ENCODE measurements at places on chromosomes 16 and 17. TPM values are rescaled to one million over a fixed set of nuclear protein-coding genes. Genes with fewer than 3 reads are reported as not detected.
A peak's percentile ranks its signal among the peaks of the same experiment; 100 is the strongest.

- no peak for DNase-seq
Measured at GRCh38 chr16:87979352-87979751, 28.1 kb downstream of the BANP start.

DNA sequence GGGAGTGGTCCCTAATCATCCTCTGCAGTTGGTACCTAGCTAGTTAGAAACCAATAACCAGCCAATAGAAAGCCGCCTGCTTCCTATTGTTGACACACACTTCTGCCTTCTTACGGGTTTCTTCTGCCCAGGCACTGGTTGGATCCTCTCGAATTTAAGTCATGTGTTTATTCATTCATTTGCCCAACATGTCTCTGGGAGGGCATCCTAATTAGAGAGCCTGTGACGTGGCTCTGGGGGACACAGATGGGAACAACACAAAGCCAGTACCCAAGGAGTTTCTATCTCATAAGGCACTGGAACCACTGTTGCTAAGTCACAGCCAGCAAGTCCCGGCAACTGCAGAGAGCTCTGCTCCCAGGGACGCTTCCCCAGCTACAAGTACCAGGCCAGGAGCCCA, 300.7 kb upstream of the TNRC6C start:
- DNase-seq: no peak

- DNase-seq: no peak
Measured at GRCh38 chr17:69961501-69962145, 113.4 kb upstream of the KCNJ16 start.

DNA sequence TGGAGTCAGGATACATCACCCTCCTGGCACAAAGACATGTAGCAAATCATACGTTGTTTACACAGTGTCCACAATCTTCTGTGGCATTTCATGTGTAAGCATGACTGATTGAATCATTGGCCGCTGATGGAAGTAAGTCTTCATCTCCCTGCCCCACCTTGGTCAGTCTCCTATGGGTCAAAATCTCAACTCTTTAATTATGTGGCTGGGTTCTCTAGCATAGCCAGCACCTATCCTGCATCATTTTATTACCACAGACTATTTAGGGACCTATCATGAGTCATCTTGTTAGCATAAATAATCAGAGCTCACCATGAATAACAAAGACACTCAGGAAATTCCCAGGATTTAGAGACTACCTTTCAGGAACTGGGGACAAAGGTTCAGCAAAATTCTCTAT, 15.9 kb downstream of the TANC2 start:
- no peak for DNase-seq

DNA sequence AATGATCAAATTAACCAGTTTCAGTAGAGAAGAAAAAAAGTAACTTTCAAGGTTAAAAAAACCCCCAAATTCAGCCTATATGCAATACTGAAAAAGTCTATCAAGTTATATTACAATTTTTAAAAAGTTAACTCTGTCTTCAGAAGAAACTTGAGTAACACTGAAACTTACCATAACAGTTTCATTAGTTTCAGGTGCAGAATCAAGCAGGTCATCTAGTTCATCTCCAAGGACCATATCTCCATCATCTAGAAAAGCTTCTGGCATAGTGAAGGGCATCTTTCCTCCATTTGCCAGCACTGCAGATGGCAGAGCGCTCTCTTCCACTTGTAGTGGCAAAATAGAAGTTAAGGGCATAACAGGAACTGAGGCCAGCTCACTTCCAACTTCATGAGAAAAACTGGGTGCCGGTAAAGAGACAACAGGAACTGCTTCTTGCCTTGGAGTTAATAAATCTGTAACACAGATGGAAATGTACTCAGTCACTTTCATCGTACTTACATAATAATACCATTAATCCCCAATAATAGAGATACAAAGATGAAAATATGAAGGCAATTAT, 22.9 kb downstream of the ZC3H7A start:
- DNase-seq: no peak

DNA sequence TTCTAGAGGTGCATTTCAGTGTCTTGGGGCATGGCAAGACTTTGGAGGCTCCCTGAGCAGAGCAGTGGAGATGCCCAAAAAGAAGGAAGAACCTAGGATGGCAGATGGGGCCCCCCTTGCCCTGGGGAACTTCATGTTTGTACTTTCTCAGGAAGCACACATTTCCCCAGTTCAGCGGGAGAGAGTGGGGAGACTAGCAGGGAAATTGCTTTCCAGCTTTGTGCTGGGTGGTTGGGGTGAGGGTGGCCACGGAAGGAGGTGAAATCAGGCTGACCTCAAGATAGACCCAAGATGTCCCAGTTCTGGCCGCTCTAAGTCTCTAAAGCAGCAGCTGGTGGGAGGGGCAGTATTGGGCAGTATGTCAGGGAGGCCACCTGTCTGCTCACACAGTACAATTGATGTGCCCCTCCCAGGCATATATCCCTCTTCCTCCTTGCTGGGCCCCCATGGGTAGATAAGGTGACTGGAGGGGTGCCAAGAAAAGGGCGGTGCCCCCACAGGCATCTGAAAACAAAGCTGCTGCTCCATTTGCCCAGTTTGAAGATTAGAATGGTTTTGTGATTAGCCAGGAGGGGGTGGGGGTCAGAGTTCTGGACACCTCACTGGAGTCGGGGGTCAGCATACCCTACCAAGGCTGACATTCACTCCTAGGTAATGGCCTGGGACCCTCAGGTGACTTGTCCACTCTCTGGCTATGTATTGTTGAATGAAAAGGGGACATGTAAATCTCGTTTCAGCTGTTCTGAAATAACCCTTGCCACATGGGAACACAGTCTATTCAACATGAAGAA, 17.1 kb upstream of the NAGLU start:
- DNase-seq: no peak

DNA sequence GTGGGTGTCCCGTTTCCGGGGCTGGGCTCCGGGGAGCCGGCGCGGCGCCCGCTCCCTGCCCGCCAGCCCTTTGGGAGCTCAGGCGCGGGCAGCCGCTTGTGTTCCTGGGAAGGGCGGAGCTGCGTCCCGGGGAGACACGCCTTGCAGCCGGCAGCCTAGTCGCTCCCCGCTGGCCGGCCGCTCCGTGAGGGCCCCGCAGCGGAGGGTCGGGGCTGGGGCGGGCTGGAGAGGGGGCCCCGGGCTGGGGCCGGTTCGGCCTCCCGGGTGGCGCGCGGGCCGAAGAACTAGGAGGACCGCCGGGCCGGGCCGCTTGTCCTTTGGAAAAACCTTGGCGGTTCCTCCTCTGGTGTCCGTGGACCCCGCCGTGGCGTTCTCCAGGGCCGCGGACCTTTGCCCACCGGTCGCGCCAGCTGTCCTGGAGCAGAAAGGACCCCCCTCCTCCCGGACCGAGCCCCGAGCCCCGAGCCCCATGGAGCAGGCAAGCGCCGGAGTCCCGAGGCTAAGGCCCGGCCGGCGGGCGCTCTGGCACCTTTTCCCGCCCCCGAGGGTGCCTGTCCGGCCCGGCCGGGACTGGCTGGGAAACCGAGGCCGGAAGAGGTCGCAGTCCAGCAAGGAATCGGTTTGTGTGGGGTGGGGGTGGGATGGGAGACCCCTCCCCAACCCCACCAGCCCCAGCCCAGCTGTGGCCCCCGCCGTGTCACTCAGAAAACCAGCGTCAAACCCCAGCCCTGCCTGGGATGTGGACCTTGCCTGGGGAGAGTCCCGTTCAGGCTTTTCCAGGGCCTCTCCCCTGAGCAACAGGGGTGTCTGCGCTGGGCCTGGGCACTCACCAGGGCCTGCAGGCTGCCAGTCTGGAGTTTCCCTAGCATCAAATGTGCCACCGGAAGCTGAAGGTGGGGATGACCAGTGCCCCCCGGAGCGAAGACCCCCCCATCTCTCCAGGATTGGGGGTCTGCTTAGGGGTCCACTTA, 6.8 kb upstream of the TBC1D3B start:
- DNase-seq: peak; percentile 38

- no peak for DNase-seq
Measured at GRCh38 chr16:27978876-27979275, 84.6 kb downstream of the GSG1L start.

DNA sequence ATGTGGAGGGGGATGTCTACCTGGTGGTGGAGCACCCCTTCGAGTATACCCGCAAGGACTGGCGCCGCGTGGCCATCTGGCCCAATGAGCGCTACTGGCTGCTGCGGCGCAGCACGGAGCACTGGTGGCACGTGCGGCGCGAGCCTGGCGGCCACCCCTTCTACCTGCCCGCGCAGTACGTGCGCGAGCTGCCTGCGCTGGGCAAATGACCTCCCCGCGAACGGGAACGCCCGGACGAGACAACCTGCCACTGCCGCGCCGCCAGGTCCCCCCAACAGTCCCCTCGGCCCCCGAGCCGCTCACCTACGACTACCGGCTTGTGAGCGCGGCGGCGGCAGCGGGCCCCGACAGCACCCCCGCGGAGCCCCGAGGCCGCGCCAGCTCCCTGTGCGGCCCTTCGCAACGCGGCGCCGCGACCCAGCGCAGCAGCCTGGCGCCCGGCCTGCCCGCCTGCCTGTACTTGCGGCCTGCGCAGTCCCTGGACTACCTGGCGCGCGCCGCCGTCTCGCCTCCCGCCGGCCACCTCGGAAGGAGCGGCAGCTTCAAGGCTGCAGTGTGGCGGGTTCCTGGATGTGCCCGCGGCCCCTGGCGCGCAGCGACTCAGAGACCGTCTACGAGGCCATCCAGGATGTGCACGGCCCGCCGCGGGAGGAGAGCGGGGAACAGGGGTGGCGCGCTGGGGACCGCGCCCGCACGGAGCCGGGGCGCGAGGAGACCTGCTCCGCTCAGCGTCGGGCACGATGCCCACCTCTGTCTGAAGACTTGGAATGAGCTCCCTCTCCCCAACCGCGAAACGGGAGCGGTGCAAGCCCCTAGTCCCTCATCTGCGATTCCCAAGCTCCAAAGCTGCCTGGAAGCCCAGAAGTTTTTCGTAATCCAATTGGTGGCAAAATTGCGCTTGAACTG, 48.7 kb upstream of the AMZ2 start:
- DNase-seq: no peak

DNA sequence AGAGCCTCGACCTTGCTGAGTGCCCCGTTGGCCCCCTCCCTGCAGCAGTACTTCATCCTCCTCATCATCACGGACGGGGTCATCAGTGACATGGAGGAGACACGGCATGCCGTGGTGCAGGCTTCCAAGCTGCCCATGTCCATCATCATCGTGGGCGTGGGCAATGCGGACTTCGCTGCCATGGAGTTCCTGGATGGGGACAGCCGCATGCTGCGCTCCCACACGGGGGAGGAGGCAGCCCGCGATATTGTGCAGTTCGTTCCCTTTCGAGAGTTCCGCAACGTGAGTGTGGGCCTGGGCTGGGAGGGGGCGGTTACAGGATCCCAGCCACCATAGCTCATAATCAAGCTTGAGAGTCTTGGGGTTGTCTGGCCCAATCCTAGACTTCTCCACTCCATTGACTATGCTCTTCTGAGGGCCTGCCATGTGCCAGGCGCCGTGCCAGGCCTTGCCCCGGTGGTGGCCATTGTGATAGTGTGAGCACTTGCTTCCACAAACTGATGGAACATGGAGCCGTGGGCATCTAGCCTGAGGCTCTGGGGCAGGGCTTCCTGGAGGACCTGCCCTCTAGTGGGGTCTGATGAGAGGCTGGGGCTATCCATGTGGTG, 39.7 kb downstream of the PSME3IP1 start:
- no peak for DNase-seq

- DNase-seq: no peak
Measured at GRCh38 chr16:67199808-67200198, 872 bp downstream of the ELMO3 start.

- DNase-seq: no peak
Measured at GRCh38 chr16:52634528-52634927, 87.6 kb upstream of the TOX3 start.

GRCh38 chr16:649631-650030, 466 bp downstream of the WDR90 start:
- no peak for DNase-seq

DNA sequence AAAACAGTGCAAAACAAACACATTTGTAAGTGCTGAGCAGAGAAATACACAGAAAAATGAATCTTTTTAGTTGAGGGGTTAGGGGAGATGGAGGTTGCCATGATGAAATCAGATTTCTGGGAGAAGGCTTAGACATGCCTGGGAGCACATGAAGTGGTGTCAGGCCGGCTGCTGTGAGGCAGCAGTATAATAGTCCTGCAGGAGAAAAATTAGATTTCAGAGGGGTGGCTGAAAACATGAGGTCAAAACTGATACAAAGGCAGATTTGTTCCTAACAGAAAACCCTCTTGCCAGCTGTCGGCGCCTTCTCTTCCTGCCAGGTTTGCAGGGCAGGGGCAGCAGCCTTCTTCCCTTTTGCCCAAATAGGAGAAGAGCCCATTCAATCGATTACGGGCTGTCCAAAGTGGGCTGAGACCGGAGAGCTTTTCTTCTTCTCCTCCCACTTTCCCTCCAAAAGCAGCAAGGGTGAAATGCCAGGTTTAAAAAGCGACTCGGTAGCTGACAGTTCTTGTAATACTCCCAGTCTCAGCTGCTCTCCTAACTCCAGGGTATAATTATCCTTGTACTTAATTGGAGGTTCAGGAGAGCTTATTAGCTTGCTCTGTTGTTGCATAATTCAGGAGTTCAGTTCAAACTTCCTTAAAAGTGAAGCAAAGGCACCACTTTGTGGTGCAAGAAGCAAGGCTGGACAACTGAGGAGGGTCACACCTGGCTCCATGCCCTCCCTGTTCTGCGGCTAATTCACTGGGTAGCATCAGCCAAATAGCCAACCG, 80.0 kb downstream of the PCTP start:
- no peak for DNase-seq

DNA sequence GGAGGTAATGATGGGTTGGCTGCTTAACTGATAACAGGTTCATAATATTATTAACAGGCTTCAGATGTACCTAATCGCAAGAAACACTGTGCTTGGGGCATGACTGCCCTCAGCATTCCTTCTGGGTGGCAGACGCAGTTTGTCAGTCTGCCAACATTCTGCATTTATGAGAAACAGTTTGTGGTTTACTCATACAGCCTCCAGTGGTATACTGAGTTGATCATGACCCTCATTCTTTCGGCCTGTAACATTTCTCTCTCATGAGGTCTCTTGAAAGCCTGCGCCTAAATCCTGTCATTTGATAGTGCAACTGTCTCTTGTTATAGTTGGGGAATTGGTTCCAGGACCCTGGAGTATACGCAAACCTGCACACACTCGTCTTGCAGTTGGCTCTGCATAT, 4.9 kb upstream of the RUSF1 start:
- DNase-seq: no peak

- no peak for DNase-seq
Measured at GRCh38 chr17:77735081-77735565, 223.4 kb upstream of the TNRC6C start.

- no peak for DNase-seq
Measured at GRCh38 chr16:69633375-69633774, 67.6 kb downstream of the NFAT5 start.

CARD14 gene
- not detected for total RNA-seq

SCRN2 gene
- total RNA-seq: 31.7 TPM

NETO2 gene
- 41.9 TPM for total RNA-seq

FAM234A gene
- 97.5 TPM for total RNA-seq

HSF5 gene
- 0.21 TPM for total RNA-seq

CBFA2T3 gene
- 0.14 TPM for total RNA-seq

CCL4L2 gene
- not detected for total RNA-seq

FAM20A gene
- total RNA-seq: 0.13 TPM
